Natural killer cell (primary cell): ENCODE measurements at places on chromosomes 16 and 17. TPM values are rescaled to one million over a fixed set of nuclear protein-coding genes. Genes with fewer than 3 reads are reported as not detected.
A peak's percentile ranks its signal among the peaks of the same experiment; 100 is the strongest.

The ASIC2 gene
- not detected for total RNA-seq

The NACA2 gene
- not detected for total RNA-seq

- no peaks in the 10 kb centered on the region for H3K4me1 ChIP-seq
- H3K27me3 ChIP-seq = no peaks in the 10 kb centered on the region
- H3K27ac ChIP-seq = no peak overlapping the region
- H3K36me3 ChIP-seq = no peaks in the 10 kb centered on the region
- H3K4me3 ChIP-seq = no peak overlapping the region
Observed at GRCh38 chr17:16912021-16912962, 59.6 kb downstream of the TNFRSF13B start.

DNA sequence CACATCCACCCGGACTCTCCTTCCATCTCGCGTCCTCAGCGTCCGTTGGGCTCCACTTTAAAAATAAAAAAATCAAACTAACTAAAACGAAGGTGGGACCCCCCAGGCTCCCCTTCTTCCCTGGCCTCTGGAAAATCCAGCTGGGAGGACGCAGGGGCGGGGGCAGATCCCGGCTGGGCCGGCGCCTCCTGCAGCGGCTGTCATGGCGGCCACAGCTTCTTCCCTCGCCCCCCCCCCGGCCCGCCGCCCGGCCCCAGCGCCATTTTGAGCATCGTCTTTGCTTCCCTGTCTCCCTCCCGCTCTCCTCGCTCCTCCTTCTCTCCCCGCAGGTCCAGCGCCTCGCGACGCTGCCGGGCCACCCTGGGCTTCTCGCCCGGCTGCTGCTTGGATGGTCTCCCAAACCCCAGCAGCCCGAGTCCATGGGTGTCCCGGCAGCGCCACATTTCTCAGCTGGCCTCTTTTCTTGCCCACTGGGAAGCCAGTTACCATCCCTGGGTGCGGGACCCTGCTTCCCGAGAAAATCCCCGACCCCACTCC is 3.3 kb downstream of the HOXB2 start:
- no peaks in the 10 kb centered on the region for H3K27me3 ChIP-seq
- H3K36me3 ChIP-seq = no peaks in the 10 kb centered on the region
- peak; percentile 45 for DNase-seq
- peak overlapping the region; percentile 77 for H3K4me3 ChIP-seq

- H3K36me3 ChIP-seq = no peaks in the 10 kb centered on the region
- H3K27me3 ChIP-seq = no peaks in the 10 kb centered on the region
- H3K4me1 ChIP-seq = peaks cover 5% of the 10 kb centered on the region
- H3K27ac ChIP-seq = no peak overlapping the region
Observed at GRCh38 chr16:86959091-86959651, 358.0 kb downstream of the C16orf95 start.

GRCh38 chr17:42783062-42783790 is 2.8 kb downstream of the WNK4 start:
- no peak overlapping the region for H3K4me3 ChIP-seq
- no peak overlapping the region for H3K27ac ChIP-seq

DNA sequence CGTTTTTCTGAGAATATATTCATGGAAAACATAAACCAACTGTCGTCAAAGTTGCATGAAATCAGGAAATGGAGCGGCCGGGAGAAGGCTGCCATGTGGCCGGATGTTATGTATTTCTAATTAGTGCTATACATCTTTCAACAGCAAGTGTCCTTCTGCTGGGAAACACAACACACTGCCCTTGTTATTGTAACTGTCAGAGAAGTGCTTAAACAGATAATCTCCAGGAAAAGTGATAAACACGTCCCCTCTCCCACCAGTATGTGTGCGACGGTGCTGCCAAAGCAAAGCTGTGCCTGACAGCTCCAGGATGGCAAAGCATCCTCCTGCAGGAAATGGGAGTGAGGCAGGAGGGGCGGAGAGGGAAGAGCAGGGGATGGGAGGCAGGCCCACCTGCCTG is 111.8 kb downstream of the SMG6 start:
- no peak for DNase-seq
- H3K27me3 ChIP-seq = no peaks in the 10 kb centered on the region
- H3K27ac ChIP-seq = peak overlapping the region; percentile 50
- H3K36me3 ChIP-seq = peaks cover 4% of the 10 kb centered on the region

DNA sequence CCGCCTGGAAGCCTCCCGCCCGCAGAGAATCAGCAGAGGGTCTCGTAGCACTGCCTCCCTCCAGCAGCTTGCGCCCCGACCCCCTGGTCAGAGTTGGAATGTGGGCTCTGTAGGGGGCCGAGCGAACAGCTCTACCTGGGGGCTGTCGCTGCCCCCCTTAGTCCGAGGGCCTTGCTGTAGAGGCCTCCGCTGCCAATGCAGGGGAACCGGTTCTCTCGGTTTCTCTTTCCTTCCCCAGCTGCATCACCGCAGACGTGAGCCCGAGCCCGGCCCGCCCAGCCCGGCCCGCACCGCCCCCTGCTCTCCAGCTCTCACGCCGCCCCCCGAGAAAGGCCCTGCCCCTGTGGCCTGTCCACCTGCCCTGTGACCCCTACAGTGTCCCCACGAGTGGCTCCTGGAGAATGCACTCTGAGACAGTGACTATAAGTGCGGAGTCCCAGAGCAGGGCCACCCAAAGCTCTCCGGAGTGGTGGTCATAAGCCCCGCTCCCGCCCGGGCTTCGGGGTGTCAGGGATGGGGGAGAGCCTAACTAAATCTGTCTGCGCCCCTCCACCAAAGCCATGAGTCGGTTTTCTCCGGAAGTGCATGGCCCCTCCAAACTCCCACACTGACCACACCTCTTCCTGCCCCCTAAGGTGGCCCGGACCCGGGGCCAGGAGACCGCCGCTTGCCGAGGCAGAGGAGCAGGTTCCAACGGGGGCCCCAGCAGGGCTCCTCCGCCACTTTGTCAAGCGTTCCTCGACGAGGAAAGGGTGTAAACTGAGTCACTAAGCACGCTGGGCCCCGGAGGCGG is 1.7 kb downstream of the ARHGAP27 start:
- H3K36me3 ChIP-seq = peaks cover 3% of the 10 kb centered on the region
- peak overlapping the region; percentile 73 for H3K4me3 ChIP-seq
- no peak for DNase-seq
- H3K27me3 ChIP-seq = no peaks in the 10 kb centered on the region
- peak overlapping the region; percentile 57 for H3K27ac ChIP-seq

- no peaks in the 10 kb centered on the region for H3K27me3 ChIP-seq
- no peak overlapping the region for H3K27ac ChIP-seq
- no peaks in the 10 kb centered on the region for H3K4me1 ChIP-seq
- H3K4me3 ChIP-seq = no peak overlapping the region
- no peak for DNase-seq
- H3K36me3 ChIP-seq = peaks cover 13% of the 10 kb centered on the region
Observed at GRCh38 chr16:24114876-24115275, 141.3 kb upstream of the CACNG3 start.

GRCh38 chr16:63925221-63925620 is 1196.6 kb downstream of the CDH11 start:
- H3K4me3 ChIP-seq = no peak overlapping the region
- no peaks in the 10 kb centered on the region for H3K36me3 ChIP-seq
- H3K4me1 ChIP-seq = no peaks in the 10 kb centered on the region
- no peak for DNase-seq

DNA sequence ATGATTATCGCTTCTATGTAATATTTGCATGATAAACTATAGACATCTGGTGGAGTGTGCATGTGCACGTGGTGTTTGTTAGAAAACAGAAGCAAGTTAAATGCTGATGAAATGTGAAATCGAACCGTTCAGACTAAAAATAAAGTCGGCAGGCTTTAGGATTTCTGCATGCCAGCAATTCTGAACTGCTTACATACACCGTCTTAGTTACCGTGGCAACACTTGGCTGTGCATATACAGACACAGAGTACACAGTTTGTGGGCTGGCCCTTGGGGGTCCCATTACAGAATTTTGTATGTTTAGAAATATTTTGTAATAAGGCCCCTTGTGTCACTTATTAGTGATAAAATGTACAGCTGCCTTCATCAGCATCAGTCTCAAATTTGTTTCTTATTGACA is 605.5 kb downstream of the RBFOX1 start:
- no peak overlapping the region for H3K4me3 ChIP-seq
- no peak overlapping the region for H3K27ac ChIP-seq
- H3K36me3 ChIP-seq = no peaks in the 10 kb centered on the region
- H3K27me3 ChIP-seq = no peaks in the 10 kb centered on the region
- no peaks in the 10 kb centered on the region for H3K4me1 ChIP-seq

The CLDN9 gene
- not detected for total RNA-seq

- DNase-seq = no peak
- no peaks in the 10 kb centered on the region for H3K27me3 ChIP-seq
- H3K27ac ChIP-seq = no peak overlapping the region
Observed at GRCh38 chr16:73025856-73026210, 22.1 kb downstream of the ZFHX3 start.
